Hematopoietic multipotent progenitor cell treated with erythropoietin and hydrocortisone succinate and interleukin-3 and kit ligand, for 6 days (in vitro differentiated cells): ENCODE measurements at places on chromosomes 2 and 18.

GRCh38 chr2:37361216-37361815, 16.9 kb downstream of the QPCT start:
- DNase-seq = no peak

GRCh38 chr2:48183991-48184390, 277.7 kb upstream of the FBXO11 start:
- DNase-seq = no peak

- DNase-seq = peak; percentile 47
Observed at GRCh38 chr18:10020171-10020570, 106.4 kb downstream of the VAPA start.

DNA sequence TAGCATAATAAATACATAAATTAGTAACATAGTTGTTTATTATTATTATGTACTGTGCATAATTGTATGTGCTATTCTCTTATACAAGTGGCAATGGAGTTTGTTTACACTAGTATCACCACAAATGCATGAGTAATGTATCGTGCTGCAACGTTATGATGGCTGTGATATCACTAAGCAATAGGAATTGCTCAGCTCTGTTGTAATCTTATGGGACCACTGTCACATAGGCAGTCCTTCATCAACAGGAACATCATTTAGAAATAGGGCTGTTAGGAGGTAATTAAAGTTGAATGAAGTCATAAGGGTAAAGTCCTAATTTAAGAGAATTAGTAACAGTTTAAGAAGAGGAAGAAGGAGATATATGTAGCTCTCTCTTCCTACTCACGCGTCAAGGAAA, 33.8 kb downstream of the TEX51 start:
- no peak for DNase-seq

DNA sequence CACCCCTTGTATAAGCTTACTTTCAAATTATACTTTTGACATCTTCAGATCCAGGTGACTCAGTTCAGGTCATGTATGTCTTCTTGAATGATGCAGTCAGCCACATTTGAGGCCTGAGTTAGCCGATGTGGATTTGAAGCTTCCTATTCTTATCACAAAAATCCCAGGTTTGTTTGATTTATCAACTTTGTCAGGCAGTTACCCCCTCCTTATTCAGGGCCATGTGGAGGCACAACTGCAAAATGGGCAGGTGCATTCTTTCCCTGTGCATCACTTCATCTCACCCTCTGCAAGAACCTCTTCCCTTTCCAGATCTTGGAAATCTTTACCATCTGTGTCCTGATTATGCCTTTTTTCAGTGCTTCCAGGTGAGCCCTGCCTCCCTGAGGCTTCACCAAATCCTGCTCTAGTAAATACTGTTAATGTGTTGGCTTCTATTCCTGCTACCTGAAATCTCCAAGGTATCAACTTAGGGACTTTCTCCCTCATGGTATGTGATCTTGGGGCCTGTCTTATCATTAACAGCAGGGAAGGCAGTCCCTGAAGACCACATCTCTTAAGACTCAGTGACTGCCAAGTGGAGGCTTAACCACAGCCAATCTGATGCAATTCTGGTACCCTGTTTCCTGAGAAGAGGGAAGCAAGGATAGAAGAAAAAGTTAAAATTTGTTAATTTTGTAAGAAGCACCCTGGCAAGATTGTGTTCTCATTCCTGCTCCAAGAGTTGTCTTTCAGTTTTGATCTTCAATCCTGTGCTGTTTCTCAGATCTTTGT, 9.4 kb upstream of the ARHGAP28 start:
- DNase-seq = no peak

DNA sequence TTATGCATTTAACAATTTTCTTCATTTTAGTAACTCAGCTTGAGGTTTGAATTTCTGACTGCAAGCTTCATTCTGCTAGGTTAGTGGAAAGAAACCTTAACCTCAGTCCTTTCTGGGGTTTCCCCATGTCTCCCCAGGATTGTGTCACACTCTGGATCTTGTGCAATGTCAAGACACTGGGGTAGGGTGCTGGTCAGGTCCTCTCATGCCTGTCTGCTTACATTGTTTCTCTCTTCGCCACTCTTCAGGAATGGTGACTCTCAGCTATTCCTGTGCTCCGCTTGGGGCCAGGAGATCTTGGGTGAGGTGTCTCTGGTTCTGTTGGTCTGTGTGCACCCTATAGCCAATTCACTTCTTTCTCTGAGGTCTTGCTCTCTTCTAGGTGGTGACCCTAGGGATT, 23.9 kb downstream of the CTLA4 start:
- peak; percentile 16 for DNase-seq

- DNase-seq = no peak
Observed at GRCh38 chr2:176446718-176447414, 177.6 kb downstream of the MTX2 start.

- DNase-seq = peak; percentile 75
Observed at GRCh38 chr2:169716238-169716886, 17.3 kb upstream of the KLHL23 start.

DNA sequence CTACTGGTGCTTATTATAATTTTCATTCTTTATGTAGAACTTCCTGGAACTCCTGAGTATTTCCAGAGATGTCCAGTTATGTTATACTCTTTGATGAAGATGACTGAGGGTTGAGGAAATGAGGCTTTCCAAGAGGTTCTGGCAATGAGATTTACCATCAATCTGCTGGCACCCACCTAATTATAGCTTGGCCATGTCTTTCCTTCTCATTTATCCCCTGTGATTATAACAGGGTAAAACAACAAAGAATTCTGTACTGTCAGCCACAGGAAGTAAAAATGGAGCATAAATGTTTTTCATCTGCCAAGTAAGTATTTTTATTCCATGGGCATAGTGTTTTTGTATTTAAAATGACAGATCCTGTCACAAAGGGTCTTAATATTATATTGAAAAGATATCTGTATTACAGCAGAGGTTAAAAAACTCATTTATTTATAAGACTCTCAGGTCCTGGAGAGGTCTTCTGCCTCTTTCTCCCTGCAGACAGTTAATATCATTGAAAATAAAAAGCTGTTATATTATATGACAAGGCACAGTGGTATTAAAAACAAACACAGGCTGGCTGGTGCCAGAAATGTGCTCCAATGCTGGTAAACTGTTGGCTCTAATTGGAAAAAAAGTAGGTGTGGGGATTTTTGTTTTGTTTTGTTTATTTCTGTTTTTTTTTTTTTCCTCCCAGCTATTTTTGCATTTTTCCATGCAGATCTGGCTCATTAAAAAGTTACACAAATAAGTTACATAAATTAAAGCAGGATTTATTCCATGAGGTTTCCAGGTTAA, 1764.1 kb upstream of the CELF4 start:
- DNase-seq = no peak

DNA sequence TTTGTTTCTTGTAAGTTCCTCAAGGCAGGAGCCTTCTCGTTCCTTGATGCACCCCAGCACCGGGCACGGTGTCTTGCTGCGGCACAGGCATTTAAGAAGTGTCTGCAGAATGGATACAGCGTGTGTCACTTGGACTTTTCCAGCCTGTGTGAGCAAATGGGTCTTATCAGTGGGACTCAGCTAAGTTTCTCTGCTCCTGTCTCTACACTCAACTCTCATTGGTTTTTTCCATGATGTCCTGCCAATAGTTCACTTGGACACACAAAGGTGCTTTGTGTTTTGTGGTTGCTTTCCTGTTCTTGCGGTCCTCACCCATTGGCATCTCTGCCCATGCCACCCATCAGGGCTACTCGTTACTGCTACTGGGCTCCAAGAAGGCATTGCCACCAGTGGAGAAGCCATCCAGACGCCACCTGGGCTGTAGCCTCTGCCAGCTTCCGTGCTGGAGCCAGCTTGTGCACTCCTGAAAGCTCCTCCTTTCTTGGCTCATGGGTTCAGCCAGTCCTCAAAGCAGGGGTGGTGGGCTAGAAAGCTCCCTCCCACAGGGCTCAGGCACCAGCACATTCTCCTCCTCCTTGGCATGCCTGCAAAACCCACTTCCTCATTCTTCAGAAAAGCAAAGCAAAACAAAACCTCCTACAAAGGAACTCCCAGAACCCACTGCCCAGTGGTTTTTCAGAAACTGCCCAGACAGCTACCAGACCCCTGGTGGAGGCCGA, 41.4 kb downstream of the IL1R2 start:
- DNase-seq = peak; percentile 78

- DNase-seq = no peak
Observed at GRCh38 chr18:2967820-2968219, 45.1 kb downstream of the LPIN2 start.

- no peak for DNase-seq
Observed at GRCh38 chr2:221568299-221568698, 3.8 kb downstream of the EPHA4 start.

DNA sequence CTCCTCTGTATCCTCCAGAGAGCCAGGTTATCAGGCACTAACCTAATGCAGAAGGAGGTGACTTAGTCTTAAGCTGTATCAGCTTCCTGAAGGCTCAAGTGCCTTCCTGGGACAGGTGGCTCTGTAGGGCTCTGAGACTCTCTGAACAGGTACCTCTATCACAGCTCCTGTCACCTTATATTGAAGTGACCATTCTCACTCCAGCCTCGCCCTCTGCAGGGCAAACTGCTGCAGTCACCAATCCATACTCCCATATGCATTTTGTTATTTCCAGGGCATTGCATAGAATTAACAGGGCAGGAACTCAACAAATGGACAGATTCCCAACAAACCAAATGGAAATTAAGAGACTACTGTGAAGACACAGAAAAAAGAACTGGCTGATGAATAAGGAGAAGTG, 203.0 kb upstream of the REV1 start:
- no peak for DNase-seq

GRCh38 chr2:182379241-182379640, 47.6 kb downstream of the PDE1A start:
- no peak for DNase-seq

- no peak for DNase-seq
Observed at GRCh38 chr2:133026536-133027177, 356.7 kb upstream of the LYPD1 start.

- DNase-seq = no peak
Observed at GRCh38 chr18:23835091-23835490, 145.8 kb downstream of the LAMA3 start.

- no peak for DNase-seq
Observed at GRCh38 chr2:127161176-127162136, 54.5 kb upstream of the BIN1 start.
